ENCODE measurements at places on chromosomes 1 and 21.

DNA sequence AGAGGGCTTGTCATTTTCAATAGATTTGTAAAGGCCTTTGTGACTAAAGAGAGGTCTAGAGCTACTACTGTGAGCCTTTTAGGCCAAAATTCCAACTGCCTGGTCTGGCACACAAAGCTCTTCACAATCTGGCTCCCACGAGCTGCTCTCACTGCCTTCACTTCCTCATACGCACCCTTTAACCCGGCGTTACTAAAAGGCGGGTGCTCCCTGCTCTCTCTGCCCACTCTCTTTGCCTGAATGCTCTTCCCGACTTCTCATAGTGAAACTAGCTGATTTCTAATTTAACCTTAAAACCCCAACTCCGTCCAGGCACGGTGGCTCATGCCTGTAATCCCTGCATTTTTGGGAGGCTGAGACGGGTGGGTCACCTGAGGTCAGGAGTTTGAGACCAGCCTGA lies 14.2 kb downstream of the BSDC1 start:
- no peak for DNase-seq

DNA sequence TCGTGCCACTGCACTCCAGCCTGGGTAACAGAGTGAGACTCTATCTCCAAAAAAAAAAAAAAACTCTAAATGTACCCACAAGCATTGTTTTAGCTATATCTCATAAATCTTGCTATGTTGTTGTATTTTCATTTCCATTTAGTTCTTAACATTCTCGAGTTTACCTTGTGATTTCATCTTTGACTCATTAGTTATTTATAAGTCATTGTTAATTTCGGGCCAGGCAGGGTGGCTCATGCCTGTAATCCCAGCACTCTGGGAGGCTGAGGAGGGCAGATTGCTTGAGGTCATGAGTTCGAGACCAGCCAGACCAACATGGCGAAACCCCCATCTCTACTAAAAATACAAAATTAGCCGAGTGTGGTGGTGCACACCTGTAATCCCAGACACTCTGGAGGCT lies 11.7 kb downstream of the HES2 start:
- DNase-seq, result no peak

DNA sequence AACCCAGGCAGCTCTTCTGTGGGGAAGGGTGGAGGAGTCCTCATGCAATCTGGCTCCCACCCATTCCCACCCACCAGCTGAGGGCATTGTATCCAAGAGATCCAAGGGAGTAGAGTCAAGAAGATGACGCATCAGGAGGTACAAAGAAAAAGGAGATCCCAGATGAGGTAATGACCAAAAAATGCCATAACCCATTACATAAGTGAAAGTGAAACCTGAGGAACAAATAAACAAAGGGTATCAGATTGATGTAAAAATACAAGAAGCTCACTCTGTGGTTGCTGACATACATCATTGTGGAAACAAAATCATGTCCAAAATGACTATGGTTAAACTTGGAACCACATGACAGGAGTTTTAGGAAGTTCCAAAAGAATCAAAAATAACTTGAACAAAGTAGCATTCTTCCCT lies 42.5 kb downstream of the CCN1 start:
- no peak for DNase-seq

DNA sequence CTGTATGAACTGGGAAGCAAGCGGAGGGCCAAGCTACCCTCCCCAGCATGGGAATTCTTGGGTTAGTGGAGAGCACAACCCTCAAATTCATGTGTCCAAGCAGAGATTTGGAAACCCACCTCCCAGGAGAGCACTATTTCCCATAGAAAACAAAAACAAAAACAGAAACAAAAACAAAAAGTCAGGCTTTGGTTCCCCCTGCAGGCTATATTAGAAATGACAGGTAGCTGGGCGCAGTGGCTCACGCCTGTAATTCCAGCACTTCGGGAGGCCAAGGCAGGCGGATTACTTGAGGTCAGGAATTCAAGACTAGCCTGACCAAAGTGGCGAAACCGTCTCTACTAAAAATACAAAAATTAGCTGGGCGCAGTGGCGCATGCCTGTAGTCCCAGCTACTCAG lies 10.8 kb downstream of the MINDY1 start:
- no peak for DNase-seq

- peak; percentile 39 for DNase-seq
These were observed 159.3 kb upstream of the SGIP1 start for GRCh38 chr1:66374561-66375111.

DNA sequence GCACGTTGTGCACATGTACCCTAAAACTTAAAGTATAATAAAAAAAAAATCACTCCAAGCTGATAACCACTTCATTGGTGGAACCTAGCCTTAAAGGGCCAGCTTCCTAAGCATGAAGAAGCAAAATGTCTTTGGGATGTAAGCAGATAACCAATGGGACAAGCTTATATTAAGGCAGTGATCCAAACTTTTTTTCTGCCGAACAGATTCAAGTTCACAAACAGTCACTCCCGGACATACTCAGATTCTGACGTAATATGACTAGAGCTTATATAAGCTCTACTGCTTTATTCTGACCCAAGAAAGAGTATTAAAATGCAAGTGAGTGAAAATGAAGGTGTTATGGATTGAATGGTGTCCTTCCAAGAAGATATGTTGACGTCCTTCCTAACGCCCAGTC lies 44.9 kb upstream of the HIVEP3 start:
- DNase-seq, result no peak

GRCh38 chr21:36990508-36991205 lies 15.8 kb upstream of the RIPPLY3 start:
- DNase-seq, result no peak

- DNase-seq, result no peak
These were observed 24.2 kb upstream of the LEFTY2 start for GRCh38 chr1:225965231-225965630.

DNA sequence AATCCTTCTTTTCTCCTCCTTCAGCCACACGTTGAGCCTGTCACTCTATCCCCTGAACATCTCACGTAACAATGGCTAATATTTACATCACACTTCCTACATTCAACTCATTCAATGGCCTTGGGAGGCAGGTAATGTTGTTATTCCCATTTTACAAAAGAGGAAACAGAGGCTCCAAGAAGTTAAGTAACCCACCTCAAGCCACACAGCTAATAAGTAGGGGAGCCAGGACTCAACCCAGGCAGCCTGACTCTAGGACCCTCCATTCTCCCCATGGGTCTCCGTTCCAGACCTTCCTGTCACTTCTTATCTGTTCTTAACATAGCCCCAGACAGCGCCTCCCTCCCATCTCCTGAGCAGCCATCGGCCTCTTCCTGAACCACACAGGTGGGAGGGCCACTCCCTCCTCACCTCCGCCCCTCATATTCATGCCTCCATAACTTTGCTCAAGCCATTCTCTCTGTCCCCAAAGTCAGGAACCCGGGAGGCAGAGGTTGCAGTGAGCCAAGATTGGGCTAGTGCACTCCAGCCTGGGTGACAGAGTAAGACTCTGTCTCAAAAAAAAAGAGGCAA lies 2.2 kb downstream of the PADI4 start:
- no peak for DNase-seq

GRCh38 chr1:232398823-232399222 lies 231.1 kb downstream of the SIPA1L2 start:
- DNase-seq, result no peak

GRCh38 chr1:22878626-22879025 lies 94.0 kb downstream of the LACTBL1 start:
- no peak for DNase-seq

- no peak for DNase-seq
These were observed 122.4 kb downstream of the SIPA1L2 start for GRCh38 chr1:232507571-232507970.

DNA sequence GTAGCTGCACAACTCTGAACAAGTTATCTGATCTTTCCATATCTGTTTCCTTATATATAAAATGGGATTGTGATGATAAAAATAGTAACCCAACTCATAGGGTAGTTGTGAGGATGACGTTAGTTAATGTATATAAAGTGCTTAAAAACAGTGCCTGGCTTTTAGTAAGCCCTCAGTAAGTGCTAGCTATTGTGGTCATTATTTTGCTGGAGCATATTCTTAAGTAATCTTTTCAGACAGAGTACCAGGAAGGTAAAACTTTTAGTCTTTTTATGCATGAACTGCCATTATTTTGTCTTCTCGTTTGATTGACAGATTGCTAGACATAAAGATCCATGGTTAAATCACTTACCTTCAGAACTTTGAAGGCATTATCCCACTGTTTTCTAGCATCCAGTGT lies 62.5 kb upstream of the SIM2 start:
- no peak for DNase-seq

- DNase-seq, result no peak
These were observed 100.5 kb upstream of the ZBTB40 start for GRCh38 chr1:22350924-22351767.

GRCh38 chr1:225453797-225454648 lies 26.2 kb upstream of the LBR start:
- DNase-seq, result no peak

DNA sequence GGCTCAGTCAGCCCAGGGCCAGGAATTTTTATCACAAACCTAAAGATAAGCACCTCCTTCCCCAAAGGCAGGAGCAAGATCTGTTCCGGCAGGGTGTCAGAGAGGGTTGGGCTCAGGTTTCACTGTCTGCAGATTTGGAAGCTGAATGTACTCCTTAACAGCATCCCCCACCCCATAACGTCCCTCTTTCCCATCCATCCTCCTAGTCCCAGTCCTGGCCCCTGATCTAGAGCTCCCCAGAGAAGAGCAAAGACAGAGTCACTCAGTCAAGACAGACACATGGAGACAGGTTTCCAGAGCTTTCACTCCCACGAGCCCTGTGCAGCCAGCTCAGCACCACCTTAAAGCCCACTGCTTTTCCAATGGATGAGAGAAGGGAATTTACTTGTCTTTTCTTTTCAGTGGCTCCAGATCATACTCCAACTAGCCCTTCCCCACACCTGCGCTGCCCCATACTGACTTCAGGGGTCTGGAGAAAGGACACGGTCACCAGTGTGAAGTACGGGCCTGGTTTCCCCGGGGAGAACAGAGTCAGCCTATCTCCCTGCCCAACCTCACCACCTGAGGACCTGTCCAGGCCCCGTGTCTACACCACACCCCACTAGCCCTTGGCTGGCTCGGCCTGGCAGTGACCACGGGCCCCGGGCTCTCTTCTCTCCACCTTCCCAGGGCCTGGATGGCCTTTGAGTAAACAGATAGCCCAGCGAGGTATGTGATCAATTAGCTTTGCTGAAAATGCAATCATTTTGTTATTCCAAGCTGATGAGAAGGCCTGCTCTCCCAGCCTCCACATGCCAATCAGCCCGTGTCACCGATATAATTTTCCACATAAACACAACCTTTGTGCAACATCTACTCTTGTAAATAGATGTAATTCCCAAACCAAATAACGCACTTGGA lies 249.1 kb downstream of the FOXD2 start:
- no peak for DNase-seq

GRCh38 chr1:79151006-79151796 lies 144.7 kb upstream of the ADGRL4 start:
- no peak for DNase-seq

DNA sequence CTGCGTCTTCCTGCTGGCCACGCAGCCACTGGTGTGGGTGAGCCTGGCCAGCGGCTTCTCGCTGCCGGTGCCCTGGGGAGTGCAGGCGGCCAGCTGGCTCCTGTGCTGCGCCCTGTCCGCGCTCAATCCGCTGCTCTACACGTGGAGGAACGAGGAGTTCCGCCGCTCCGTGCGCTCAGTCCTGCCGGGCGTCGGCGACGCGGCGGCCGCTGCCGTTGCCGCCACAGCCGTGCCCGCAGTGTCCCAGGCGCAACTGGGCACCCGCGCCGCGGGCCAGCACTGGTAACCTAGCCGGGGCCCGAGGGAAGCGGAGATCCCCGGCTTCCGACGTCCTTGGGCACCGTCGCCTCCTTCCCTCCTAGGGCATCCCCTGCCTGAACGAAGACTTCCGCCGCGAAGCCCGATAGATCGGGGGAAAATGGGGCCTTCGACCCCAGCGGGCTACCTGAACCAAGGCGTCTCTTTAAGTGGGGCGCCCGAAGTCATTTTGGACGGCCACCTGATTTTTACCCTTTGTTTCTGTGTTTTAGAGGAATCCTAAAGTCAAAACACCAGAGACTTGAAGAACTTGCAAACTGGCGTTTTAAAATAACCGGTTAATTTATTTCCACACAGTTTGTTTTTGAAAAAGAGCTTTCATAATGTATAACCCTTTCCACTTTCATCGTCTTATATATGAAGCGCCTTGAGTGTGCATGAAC lies 2.0 kb downstream of the GPR88 start:
- no peak for DNase-seq

DNA sequence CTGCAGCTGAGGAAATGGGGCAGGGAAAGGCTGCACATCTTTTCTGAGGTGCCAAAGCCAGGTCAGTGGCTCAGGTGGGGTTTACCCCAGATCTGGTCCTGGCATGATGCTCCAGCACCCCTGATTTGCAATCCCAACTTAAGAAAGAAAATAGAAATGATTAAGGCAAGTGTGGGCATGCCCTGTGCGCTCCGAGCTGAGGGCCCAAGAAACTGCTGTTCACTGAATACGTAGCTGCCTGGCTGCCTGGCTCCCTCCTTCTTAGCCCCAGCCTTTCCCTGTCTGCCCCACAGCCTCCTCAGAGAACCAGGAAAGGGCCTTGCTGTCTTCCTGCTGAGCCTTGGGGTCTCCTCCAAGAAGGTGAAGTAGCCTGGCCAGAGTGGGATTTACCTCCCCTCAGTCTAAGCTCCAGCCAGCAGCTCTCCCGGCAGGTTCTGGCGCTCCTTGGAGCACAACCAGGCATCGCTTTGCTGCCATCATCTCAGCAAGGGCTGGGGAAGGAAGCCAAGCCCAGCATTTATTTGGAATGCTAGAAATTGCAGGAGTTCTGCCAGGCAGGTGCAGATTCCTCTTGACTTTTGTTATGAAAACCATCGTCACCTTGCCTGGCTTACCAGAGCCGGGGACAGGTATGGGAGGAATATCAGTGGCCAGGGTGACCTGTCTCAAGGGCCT lies 51.3 kb upstream of the SELENON start:
- DNase-seq, result no peak

GRCh38 chr1:82125866-82126265 lies 325.1 kb downstream of the ADGRL2 start:
- DNase-seq, result no peak

DNA sequence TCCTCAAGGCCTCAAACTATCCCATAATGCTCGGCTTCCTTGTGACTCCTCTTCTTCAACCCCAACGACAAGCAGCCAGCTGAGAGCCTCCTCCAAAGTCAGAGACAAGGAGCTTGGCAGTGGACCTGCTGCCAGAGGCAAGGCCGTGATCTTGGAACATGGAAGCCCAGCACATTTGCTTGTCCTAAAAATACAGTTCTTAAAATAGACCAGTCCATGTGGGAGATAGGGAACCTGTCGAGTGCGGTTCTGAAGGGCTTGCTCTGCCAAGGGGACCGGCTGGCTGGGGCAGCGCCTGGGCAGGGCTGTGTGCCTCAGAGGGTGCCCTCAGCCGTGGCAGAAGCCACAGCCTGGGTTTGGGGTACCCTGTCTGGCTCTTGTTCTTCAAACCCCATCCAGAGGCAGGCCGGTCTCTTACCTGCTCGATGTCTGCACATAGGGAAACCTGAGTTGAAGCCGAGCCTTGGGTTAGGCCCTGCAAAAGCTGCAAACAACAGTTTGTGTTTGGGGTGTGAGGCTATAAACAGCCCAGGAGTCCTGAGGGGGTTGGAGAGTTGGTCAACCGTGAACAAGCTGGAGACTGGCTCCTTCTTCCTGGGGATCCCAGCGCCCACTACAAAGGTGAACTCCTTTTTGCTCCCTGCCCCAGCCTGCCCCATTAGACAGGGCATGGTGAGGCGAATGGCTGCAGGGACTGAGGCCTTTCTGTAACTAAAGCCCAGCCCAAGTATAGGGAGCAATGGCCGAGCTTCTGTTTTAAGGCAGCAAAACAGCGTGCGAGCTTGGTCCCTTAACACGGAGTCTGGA lies 228.8 kb downstream of the CAMTA1 start:
- DNase-seq, result no peak
